ENCODE measurements at places on chromosomes 11 and 22.

GRCh38 chr11:36450110-36450572 is 59.9 kb downstream of the TRAF6 start:
- no peak for DNase-seq

GRCh38 chr11:115996125-115996807 is 492.1 kb upstream of the CADM1 start:
- no peak for DNase-seq

- no peak for DNase-seq
Measured at GRCh38 chr11:40125054-40125453, 1334.4 kb downstream of the LRRC4C start.

DNA sequence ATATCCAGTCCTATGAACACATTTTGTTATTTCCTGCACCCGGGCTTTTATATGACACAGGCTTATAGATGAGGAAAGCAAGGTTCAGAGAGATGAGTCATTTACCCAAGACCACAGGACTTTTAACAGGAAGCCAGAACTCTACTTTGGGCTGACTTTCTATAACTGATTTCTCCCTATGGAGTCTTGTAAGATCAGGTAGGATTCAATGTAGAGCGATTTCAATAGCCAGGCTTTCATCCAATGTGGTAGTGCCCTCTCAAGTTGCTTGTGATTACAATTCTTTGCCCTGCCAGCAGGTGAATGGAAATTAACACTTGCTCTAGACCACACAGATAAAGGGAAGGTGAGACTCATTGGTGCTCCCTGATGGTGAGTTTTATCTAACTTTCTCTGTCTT is 378.3 kb downstream of the INSC start:
- no peak for DNase-seq

- DNase-seq = peak; percentile 82
Measured at GRCh38 chr11:75639762-75640181, 29.1 kb downstream of the MAP6 start.

DNA sequence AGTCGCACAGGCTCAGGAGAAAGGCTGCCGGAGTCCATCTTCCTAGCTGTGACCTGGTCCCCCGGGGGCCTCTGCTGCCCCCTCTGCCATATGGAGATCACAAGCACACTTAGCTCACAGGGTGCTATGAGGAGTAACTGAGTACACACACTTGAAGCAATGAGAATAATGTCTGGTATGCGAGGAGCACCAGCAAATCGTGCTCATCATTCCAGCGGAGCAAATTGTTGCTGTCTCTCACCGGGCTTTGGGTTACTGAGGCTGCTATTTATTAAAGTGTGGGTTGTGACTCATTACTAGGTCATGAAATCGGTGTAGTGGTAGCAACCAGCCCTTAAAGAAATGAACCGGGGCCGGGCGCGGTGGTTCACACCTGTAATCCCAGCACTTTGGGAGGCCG is 48.1 kb upstream of the EIF3D start:
- no peak for DNase-seq

- no peak for DNase-seq
Measured at GRCh38 chr22:45575607-45576272, 73.1 kb downstream of the FBLN1 start.

- DNase-seq = no peak
Measured at GRCh38 chr11:5846701-5847100, 5.0 kb upstream of the OR52E6 start.

- no peak for DNase-seq
Measured at GRCh38 chr11:66953081-66953833, 4.9 kb downstream of the PC start.

DNA sequence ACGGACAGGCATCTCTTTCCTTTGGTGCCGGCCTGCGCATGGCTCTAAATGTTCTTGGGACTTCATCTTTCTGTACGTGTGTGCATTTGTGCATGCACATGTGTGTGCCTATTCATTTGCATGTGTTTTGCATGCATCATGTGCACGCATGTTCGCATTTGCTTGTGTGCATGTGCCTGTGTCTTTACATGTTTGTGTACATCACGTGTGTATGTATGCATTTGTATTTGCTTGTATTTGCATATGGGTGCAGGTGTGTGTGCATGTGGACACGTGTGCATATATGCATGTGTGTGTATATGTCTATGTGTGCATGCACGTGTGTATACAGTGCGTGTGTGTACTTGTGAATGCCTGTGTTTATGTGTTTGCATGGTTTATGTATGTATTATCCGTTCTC is 13.5 kb upstream of the FADD start:
- no peak for DNase-seq

- no peak for DNase-seq
Measured at GRCh38 chr11:28123151-28123581, 15.0 kb downstream of the METTL15 start.

GRCh38 chr11:8126649-8127289 is 42.1 kb downstream of the RIC3 start:
- DNase-seq = no peak

DNA sequence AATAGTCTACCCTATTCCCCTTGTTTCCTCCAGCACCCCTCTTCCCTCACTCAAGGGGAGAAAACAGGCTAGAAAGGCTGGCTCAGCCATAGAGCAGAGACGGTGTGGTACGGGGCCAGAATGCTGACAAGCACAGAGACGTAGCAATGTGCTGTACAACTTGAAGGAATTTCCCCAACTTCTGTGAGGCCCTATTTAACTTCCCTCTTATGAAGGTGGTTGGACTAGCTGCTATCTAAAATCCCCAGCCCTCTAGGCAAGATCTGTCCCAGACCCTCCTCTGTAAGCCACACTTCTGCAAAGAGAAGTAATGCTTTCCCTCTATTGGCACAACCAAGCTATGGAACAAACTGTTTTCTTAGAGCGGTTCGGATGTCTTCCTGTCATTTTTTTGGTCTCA is 37.8 kb downstream of the PLEKHA7 start:
- DNase-seq = no peak

DNA sequence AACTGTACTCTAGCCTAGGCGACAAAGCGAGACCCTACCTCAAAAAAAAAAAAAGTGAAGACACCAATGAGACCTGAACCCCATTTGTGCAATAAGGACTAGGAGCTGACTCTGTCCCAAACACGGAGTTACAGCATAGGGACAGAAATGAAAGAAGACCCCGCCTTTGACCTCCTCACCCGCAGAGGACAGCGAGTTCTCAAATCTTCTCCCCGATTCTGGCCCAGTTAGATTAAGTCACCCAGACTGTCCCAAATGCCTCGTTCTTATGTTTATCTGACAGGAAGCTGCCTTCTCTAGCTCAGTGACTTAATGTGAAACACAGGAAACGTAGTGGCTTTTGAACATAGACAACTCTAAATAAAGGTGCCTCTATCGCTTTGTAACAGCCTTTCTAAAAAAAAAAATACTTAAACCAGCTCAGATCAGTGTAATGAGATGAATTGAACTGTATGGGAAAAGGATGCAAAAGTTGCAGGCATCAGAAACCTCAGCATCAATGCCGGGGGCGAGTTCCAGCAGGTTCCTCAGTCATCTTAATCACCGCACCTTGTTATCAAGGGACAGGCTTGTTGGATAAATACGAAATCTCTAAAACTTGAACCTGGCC is 10.6 kb downstream of the MYH9 start:
- no peak for DNase-seq

DNA sequence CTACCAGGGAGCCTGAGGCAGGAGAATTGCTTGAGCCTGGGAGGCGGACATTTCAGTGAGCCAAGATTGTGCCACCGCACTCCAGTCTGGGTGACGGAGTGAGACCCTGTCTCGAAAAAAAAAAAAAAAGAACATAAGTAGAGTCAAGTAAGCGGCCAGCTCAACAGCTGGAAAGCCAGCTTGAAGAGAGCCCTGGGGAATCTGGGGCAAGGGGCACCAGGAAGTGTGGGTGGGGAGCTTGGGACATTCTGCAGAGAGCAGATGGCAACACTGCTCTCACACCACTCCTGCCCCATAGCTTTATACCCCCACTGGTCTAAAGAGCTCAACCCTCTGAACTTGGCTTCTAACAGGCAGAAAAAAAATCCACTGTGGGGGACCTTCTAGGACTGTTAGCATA is 505.6 kb downstream of the BUD13 start:
- no peak for DNase-seq

- no peak for DNase-seq
Measured at GRCh38 chr22:27134315-27134701, 476.9 kb downstream of the MIAT start.

DNA sequence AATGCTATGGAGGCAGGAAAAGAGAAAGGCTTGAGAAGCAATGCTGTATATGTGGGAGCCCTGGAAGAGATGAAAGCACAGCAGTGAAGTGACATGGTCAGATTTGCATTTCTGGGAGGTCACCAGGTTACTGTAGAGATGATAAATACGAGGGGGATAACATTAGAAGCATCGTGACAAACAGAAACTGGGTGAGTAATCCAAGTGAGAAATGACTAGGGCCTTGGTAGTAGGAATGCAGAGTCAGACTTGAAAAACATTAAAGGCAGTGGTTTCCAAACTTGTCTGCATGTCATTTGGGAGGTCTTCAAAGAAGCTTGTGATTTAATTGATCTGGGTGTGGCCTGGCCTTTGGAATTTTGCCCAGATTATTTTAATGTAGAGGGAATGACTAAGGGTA is 43.9 kb downstream of the CCDC34 start:
- DNase-seq = no peak

DNA sequence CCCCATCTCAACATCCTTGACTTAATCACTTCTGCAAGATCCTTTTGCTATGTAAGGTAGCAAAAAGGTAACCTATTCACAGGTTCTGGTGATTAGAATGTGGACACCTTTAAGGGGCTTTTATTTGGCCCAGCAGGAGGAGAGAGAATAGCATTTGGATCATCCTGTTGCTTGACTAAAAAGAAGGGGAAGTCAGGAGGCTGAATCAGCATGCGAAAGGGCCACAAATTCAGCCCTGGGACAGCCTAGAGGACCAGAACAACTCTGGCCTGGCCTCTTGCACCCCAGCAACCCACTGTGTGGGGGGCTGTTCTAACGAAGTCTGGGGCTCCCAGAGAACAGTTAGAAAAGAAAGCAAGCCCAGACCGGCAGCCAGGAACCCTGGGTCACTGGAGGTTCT is 3.2 kb upstream of the HMOX1 start:
- DNase-seq = no peak

DNA sequence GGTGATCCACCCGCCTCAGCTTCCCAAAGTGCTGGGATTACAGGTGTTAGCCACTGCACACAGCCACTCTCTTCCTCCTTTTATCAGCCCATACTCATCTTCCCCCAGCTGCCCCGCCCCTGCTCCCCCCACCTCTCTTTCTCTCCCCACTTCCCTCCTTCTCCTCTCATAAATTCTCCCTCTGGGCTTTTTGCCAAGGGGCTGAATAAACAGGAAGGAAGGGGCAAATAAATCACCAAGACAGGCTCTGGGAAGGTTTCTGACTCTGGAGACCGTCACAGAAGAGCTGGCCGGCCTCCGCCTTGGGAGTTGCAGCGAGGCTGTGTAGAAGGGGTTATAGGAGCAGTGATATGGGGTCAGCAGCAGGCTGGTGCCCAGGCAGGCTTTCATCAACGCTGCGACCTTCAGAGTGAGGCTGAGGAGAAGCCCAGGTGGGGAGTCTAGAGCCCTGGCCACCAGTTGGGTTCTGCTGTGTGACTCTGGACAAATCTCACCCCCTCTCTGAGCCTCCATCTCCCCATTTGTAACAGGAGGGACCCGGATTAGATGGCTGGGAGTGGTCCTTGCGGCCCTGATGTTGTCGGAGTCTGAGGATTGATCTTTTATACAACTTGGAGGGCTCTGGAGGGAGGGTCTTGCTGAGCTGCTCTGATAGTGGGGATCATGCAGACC is 62.6 kb upstream of the RASD2 start:
- DNase-seq = no peak

DNA sequence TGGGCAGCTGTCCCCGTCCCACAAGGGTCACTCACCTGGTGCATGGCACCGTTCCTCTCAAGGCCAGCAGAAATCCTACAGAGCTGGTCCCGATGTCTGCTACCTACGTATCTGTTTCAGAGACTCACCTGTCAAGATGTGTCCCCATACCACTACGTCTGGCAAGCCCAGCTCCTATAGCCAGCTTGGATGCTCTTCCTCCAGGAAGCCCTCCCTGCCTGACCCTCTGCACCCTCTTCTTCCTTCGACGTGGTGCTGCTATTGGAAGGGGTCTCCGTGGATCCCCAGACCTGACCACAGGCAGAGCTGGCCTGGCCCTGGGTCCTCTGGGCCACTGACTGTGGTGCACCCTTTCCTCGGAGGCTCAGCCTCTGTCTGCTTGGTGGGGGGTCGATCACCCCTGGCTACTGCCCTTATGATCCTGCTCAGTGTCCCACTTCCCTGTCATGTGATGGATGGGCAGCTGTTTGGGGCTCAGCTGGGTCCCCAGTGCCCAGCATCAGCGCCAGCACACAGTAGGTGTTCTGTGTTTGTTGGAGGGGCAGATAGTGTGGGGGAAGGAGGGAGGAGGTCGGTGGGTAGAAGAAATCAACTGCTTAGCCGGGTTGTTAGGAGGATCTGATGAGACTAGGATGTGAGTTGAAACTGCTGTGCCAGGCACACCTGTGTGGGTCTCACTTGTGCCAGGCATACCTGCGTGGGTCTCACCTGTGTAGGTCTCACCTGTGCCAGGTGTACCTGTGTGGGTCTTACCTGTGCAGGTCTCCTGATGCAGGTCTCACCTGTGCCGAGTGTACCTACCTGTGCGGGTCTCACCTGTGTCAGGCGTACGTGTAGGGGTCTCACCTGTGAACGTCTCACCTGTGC is 21.7 kb upstream of the ARHGAP8 start:
- no peak for DNase-seq

GRCh38 chr11:17831228-17831627 is 96.6 kb downstream of the KCNC1 start:
- DNase-seq = no peak

DNA sequence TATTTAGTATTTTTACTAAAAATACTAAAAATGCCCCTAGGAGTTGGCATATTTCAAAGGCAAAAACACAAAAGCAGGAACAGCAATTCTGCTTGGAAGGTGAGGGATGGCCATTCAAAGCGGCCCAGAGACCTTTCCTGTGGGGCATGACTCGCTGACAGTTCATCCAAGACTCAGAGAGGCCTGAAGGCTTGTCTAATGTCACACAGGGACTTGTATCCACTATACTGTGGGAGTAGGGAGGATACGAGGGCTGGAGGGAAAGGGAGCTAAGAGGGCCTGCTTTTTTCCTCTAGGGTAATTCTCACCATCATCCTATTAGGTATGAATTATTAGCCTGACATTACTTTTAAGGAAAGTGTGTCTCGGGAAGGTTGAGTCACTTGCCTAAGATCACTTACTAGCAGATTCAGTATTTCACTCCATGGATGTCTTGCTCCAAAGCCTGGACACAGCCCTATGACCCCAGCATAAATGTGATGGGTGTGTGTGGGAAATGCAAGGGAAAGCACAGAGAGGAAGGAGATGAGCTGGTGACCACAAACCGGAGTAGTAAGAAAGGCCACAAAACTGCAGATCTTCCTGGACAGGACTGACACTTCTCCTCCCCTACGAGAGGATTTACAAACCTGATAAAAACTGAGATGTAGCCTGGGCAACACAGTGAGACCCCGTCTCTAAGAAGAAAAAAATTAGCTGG is 16.7 kb upstream of the UCP3 start:
- no peak for DNase-seq

DNA sequence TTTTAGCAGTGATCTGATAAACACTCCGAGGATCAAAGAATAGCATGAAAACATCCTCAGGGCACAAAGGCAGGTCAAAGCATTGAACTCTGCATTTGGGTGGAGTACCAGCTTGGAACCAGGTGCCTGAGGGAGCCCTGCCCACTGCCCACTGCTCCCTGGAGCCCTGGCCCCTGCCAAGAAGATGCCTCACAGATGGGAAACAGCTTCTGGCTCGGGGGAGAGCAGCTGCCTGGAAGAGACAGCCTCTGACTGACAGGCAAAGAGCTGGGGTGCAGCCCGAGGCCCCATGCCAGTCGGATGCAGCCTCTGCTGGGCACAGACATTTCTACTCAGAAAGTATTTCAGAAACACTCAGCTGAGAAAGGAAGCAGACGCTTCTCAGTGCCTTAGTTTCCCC is 13.2 kb downstream of the LMO1 start:
- DNase-seq = no peak

All from hypothalamus (tissue), 51 donors.